Breast epithelium (tissue), 4 donors: ENCODE measurements at places on chromosomes 5 and 9.

GRCh38 chr5:98769959-98770208 lies 3.6 kb upstream of the RGMB start:
- no peak for DNase-seq

GRCh38 chr5:138901716-138902115 lies 26.6 kb upstream of the LRRTM2 start:
- no peak for DNase-seq

- no peak for DNase-seq
Observed at GRCh38 chr5:113909782-113910181, 396.3 kb downstream of the YTHDC2 start.

- DNase-seq, result no peak
Observed at GRCh38 chr9:94975480-94975879, 249.0 kb downstream of the AOPEP start.

- DNase-seq, result no peak
Observed at GRCh38 chr5:93302711-93303110, 278.3 kb downstream of the NR2F1-AS1 start.

DNA sequence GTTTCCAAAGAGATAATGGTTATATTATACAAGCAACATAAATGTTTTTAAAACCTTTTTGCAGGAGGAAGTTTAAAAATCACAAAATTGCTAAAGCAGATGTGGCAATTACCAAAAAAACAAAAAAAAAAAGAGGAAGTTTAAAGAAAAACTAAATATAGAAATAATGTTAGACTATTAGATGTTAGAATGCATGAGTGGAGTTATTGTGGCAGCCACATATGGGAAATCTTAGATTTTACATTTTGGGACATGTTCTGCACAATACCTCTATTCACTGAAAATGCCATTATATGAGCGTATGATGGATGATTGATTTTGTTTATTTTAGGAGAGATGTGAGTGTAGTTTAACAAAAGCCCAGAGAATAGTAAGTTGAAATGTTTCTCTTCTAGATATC lies 31.2 kb upstream of the DTWD2 start:
- no peak for DNase-seq

DNA sequence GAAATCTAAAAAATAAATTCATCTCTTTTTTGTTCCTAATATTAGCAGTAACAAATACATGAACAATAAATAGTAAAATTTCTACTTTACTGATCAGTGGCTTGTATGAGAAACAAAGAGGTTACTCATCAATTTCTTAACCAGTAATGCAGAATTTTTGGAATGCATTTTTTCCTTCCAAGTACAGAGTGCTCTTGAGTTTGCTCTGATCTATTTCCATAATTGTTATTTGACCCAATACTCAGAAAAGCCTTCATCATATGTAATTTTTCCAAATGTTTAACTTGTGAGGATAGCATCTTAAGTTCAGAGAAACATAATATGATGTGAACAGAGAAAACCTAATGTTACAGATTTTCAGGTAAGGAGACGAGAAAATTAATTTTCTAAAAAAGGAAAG lies 47.3 kb downstream of the FBN2 start:
- no peak for DNase-seq

GRCh38 chr5:58924306-58924705 lies 341.4 kb downstream of the RAB3C start:
- DNase-seq, result no peak

GRCh38 chr5:132274050-132274792 lies 16.7 kb downstream of the PDLIM4 start:
- DNase-seq, result no peak

GRCh38 chr9:107485458-107486043 lies 4.0 kb downstream of the KLF4 start:
- no peak for DNase-seq
